ENCODE measurements at places on chromosomes 2 and 18.
A peak's percentile ranks its signal among the peaks of the same experiment; 100 is the strongest.

DNA sequence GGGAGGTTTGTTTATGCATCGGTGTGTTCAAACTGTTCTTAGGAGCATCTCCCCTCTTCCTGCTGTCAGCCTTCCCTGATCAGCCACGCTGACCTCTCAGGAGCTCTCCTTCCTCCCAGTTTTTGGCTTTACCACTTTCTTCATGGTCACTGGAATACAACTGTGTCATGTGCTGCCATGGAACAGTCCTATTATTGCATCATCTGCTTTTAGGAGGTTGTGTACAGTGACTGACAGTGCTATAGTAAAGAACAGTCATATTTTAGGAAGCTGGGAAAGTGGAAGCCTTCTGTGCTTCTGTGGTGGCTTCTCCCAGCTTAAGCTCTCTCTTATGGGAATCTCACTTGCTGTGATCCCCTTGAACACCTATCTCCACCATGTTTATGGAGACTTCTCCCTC, 165.5 kb downstream of the TPGS2 start:
- no peak for DNase-seq

DNA sequence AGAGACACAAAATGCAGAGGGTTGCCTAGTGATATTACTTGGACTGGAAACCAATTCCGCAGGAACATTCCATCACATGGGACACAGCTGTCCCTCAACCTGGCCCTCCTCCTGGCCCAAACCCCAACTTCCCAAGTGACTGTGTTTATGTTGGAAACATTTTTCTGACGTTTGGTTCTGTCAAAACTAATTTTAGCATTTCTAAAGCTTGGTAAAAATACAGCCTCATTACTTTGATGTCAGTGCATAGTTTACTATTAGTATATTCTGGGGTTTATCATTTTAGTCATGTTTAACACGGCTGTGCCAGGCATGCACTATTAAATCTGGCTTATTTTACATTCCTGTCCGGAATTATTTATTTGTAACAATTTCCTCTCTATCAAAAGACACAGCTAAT, 69.9 kb downstream of the GLI2 start:
- no peak for DNase-seq

DNA sequence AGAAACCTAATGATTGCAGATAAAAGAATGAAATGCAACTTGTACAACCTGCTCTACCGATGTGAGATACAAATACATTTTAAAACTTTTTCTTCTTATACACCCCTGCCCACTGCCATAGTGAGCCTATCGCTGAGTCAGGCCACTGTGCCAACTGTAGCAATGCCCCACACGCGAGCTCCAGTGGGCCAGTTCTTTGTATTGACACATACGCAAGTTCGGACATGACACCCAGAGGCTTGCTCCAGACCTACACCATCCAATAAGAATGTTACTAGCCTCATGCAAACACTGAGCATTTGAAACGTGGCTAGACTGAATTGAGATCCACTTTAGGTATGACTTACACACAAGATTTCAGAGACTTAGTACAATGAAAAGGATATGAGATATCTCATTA, 340.1 kb downstream of the ARHGAP15 start:
- DNase-seq, result no peak

- DNase-seq, result no peak
Observed at GRCh38 chr2:62291052-62291451, 95.1 kb downstream of the B3GNT2 start.

DNA sequence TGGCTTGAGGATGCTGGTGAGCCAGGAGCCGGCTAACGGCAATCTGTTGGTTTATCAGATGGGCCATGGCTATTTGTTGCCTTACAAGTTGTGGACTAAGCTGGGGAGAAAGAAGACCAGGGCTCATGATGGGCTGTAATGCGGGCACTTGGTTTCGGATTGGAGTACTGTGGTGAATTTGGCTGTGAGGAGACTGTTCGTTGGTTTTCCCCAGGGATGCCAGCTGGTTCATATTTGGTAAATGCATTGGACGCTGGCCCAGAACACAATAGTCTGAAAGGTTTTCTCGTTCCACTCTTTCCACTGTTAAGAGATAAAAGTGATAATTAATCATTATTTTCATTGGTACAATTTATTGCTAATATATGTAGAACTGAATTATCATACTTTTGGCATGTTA, 108.9 kb downstream of the SATB2 start:
- DNase-seq, result no peak

DNA sequence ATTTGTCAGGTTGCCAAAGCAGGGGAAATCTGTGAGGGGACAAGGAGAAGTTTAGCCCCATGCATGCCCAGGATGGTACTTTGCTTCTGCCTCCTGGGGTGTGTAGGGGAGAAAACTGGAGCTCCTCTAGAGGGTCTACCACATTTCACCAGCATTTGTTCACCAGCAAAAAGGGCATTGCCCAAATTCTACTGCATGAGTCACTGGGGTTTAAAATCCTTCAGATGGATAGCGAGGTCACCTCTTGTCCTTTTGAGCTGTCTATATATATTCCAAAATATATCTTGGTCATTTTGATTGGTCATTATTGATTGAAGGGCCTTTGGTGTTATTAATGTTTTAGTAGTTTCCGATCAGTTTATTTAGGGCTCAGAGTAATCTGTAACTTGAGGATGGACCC, 18.7 kb downstream of the FHOD3 start:
- DNase-seq, result no peak

GRCh38 chr2:118084491-118085089, 3.7 kb upstream of the INSIG2 start:
- DNase-seq, result no peak

DNA sequence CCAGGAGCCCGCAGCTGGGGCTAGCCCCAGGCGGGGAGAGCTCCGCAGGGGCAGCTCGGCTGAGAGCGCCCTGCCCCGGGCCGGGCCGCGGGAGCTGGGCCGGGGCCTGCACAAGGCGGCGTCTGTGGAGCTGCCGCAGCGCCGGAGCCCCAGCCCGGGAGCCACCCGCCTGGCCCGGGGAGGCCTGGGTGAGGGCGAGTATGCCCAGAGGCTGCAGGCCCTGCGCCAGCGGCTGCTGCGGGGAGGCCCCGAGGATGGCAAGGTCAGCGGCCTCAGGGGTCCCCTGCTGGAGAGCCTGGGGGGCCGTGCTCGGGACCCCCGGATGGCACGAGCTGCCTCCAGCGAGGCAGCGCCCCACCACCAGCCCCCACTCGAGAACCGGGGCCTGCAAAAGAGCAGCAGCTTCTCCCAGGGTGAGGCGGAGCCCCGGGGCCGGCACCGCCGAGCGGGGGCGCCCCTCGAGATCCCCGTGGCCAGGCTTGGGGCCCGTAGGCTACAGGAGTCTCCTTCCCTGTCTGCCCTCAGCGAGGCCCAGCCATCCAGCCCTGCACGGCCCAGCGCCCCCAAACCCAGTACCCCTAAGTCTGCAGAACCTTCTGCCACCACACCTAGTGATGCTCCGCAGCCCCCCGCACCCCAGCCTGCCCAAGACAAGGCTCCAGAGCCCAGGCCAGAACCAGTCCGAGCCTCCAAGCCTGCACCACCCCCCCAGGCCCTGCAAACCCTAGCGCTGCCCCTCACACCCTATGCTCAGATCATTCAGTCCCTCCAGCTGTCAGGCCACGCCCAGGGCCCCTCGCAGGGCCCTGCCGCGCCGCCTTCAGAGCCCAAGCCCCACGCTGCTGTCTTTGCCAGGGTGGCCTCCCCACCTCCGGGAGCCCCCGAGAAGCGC, 15.0 kb upstream of the GMPPA start:
- DNase-seq, result no peak

- no peak for DNase-seq
Observed at GRCh38 chr2:118638453-118638852, 209.0 kb downstream of the EN1 start.

DNA sequence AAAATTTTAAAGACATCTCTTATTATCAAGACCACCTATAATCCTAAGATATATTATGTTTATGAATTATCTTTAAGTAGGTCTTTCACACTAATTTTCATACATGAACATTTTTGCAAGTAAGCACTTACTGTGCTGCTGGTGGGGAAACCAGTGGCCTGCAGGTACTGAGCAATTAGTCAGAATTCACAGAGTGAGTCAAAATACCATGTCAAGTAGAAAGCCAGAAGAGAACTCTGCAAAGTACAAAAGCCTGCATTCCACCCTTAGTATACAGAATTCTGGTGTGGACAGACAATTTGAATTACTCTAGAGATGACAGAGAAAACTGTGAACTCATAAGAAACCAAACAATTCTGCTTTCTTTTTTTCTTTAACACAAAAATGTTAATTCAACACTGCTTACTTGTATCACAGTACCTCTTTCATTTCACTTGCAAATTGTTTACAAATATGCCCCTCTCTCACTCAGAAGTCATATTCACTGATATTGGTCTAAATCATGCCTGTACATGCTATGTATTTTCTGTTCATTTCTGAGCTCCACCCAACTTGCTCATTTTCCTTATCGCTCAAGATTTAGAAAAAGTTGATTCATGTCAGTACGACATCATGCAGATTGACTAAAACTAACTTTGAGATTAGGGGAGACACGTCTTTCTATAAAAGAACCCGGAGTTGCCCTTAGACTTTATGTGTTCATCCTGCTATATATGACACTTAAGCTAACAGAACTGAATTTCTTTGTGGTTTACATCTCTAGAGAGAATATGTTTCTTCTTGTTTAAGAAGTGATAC, 182.9 kb downstream of the IKZF2 start:
- no peak for DNase-seq

GRCh38 chr2:60980071-60980815, 37.3 kb upstream of the PEX13 start:
- no peak for DNase-seq

DNA sequence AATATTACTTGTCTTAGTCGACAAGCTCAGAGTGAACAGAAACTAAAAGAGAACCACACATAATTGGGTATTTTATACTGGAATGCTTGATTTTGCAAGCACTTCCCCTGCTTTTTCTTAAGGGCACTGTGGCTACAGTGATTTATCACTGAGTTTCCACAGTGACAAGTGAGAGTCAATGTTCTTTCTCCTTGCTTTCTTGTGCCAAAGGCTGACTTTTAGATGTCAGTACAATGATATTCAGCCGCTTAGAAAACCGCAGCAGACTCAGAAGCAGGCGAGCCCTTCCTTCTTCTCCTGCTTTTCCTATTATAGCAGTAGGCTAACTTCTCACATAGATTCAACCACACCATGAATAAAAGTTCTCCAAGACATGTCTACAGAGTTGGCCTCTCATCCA, 1603.6 kb upstream of the NXPH2 start:
- no peak for DNase-seq

DNA sequence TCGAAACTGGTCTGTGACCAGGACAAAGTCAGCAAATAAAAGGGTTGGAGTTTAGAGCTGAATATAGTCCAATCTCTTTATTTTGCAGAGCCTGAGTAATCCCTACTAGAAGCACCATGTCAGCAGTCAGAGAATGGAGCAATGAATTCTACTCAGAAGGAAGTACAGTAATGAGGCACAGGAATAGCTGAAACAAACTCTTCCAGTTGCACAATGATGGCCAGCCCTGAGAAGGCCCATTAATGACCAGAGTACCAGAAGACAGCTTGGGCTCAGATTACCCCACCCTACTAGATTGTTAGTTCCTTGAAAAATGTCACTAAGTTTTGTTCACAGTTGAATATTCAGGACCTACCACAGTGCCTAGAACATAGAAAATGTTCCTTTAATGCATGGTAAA, 40.3 kb upstream of the SCG2 start:
- DNase-seq, result no peak

GRCh38 chr2:159891917-159892730, 94.1 kb upstream of the CD302 start:
- no peak for DNase-seq

DNA sequence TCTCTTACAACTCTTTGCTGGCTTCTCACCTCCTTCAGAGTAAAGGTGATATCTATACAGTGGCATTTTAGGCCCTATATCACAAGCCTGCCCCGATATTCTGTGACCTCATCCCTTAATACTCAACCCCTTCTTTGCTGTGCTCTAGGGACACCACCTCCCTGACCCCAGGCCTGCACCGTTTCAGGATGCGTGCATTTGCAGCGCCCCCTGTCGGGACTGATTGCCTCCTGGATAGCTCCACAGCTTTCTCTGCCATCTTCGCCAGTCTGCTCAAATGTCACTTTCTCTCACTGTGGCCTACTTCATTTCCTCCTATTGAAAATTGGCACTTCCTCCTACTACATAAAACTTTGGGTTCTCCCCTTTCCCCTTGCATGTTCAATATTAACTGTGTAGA, 289.6 kb downstream of the SOCS6 start:
- no peak for DNase-seq

- no peak for DNase-seq
Observed at GRCh38 chr18:28032177-28032576, 144.8 kb downstream of the CDH2 start.

GRCh38 chr2:9761577-9761976, 81.7 kb upstream of the TAF1B start:
- DNase-seq, result no peak

GRCh38 chr2:135839713-135840112, 2.7 kb upstream of the LCT start:
- DNase-seq, result peak; percentile 38

DNA sequence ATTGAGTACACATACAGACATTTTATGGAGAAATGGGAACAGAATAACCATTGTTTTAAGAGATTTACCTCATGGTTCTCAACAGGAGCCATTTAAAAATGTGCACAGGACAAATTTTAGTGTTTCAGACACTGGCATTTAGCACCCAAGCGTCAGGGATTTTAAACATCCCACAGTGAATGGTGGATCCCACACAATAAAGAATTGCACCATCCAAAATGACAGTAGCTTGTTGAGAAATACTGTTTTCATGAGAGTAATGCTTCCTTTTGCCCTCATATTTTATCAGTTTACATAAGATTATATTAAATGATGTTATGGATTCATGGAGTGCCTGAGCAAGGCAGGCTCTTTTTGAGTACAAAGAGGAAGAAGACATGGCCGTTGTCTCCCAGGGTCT, 54.0 kb downstream of the MFSD6 start:
- DNase-seq, result no peak

GRCh38 chr2:43075811-43076585, 150.4 kb downstream of the ZFP36L2 start:
- no peak for DNase-seq

GRCh38 chr2:38740851-38741731, 10.1 kb downstream of the SRSF7 start:
- peak; percentile 50 for DNase-seq

DNA sequence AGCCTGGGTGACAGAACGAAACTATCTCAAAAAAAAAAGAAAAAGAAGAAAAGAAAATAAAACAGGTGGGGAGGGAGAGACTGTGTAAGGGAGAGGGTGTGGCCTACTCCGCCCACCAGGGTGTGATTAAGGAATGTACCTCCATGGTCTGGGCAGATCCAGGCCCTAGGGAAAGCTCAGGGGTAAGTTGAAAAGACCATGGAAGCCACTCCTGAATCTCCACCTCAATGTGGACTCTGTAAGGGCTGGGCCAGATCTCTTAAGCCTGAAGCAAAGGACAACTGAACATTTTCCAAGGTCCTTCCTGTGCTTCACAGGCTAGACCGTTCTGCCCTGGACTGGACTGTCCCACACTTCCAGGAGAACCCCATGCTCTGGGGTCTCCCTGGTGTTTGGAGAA, 9.7 kb upstream of the ATG16L1 start:
- no peak for DNase-seq

GRCh38 chr2:109542384-109542783, 71.4 kb downstream of the SEPTIN10 start:
- no peak for DNase-seq

Data from SK-N-SH (cell line).